ENCODE measurements at places on chromosomes 3 and 15.

DNA sequence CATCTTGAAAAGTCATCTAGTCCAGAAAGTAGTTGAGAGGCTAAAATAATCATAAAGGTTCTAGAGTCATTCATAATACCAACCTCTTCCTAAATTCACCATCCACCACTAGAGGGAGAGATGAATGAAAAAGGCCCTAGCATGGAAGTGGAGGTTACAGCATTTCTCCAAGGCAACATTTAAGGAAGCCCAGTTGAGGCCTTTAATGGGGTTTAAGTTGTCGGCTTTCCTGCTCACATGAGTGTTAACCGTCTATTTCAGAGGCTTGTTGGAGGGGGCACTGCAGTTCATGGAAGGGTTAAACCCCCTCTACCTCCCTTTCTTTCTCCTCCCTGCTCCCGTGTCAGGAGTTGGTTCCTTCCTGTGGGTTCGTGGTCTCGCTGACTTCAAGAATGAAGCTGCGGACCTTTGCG lies 3.8 kb upstream of the SLCO3A1 start:
- no peaks in the 10 kb centered on the region for H3K36me3 ChIP-seq
- peaks cover 7% of the 10 kb centered on the region for H3K4me1 ChIP-seq
- DNase-seq = no peak

DNA sequence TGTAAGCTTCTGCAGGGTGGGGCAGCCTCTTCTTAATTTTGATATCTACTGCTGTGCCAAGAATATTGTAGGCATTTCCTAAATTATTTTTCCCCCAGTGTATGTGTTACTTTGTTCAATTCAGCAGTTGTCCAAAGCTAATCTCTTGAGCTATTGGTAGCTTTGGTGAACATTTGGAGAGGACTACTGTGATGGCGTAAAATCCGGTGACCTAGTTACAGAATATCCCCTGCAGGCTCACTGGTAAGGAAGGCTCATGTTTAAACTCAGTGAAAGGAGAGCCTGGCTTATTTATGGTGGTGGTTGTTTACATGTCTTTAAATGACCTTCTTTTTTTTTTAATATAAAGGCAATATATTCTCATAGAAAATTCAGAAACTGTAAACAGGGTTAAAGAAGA lies 105.6 kb downstream of the LPP start:
- H3K4me3 ChIP-seq = no peak overlapping the region
- H3K27ac ChIP-seq = peak overlapping the region; percentile 37
- peaks cover 4% of the 10 kb centered on the region for H3K4me1 ChIP-seq
- H3K27me3 ChIP-seq = no peaks in the 10 kb centered on the region

- H3K36me3 ChIP-seq = no peaks in the 10 kb centered on the region
- DNase-seq = no peak
- no peaks in the 10 kb centered on the region for H3K4me1 ChIP-seq
- H3K27ac ChIP-seq = no peak overlapping the region
- no peaks in the 10 kb centered on the region for H3K27me3 ChIP-seq
These were observed 363.4 kb upstream of the ARHGEF26 start for GRCh38 chr3:153757839-153758238.

DNA sequence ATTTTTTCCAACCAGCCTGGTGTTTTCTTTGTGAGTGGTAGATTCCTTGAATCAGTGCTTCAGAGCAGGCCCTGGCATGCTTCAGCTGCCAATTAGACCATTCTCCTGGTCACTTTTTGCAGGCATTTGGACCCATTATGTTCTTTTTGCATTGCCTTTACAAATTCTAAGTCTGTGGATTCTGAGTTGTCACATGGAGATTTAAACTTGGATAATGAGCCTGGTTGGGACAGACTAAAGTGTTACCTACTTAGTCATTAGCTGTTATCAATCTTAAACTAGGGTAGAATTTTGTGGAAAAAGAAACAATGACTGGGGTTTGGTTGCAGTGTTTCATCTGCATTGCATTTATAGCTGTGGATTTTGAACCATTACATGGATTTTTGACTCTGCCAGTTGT lies 40.6 kb downstream of the ARHGEF26 start:
- H3K4me1 ChIP-seq = no peaks in the 10 kb centered on the region
- H3K27me3 ChIP-seq = no peaks in the 10 kb centered on the region
- no peak overlapping the region for H3K27ac ChIP-seq
- H3K36me3 ChIP-seq = no peaks in the 10 kb centered on the region
- no peak overlapping the region for H3K4me3 ChIP-seq
- no peak for DNase-seq

DNA sequence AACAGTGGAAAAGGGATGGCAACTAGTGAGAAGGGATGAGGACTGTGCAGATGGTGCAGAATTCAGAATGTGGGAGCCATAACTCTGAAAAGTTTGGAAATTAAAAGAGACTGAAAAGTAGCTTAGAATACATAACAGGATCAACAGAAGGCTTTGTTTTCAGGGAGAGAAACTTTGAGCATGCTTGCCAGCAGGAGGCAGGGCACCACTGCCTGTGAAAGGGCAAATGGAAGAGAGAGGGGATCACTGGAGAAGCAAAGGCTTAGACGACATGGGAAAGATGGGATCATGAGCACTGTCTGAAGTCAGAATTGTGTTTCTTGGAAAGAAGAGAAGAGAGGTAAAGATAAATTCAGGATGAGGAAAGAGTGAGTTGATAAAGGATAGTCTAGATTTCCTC lies 99.6 kb downstream of the ABI3BP start:
- H3K27ac ChIP-seq = no peak overlapping the region
- H3K27me3 ChIP-seq = no peaks in the 10 kb centered on the region
- no peak overlapping the region for H3K4me3 ChIP-seq
- DNase-seq = peak; percentile 43
- H3K36me3 ChIP-seq = peaks cover 3% of the 10 kb centered on the region

GRCh38 chr3:196667056-196667825 lies 27.7 kb downstream of the NRROS start:
- peaks cover 8% of the 10 kb centered on the region for H3K4me1 ChIP-seq
- H3K27me3 ChIP-seq = no peaks in the 10 kb centered on the region
- no peak for DNase-seq
- no peak overlapping the region for H3K27ac ChIP-seq
- H3K4me3 ChIP-seq = no peak overlapping the region
- H3K36me3 ChIP-seq = no peaks in the 10 kb centered on the region

DNA sequence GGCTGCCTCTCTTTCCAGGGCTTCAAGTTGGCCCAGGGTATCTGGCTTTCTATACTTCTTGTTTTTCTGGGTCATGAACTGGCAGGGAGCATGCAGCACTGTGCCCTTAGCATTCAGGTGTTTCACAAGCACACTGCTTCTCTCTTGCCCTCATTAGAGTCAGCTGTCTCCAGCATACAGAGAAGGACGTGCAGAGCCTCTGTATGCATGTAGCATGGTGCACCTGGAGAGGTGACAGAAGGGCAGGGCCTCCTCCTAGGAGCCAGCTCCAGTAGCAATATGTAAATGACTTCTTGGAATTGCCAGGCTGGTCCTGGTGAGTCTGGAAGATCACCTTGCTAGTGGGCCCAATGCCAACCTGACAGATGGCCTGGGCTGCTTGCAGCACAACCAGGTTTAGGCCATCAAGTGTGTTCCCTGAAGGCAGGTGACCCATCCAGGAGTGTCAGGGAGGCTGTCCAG lies 44.8 kb upstream of the ATP2C1 start:
- peak overlapping the region; percentile 5 for H3K27ac ChIP-seq
- no peaks in the 10 kb centered on the region for H3K36me3 ChIP-seq

DNA sequence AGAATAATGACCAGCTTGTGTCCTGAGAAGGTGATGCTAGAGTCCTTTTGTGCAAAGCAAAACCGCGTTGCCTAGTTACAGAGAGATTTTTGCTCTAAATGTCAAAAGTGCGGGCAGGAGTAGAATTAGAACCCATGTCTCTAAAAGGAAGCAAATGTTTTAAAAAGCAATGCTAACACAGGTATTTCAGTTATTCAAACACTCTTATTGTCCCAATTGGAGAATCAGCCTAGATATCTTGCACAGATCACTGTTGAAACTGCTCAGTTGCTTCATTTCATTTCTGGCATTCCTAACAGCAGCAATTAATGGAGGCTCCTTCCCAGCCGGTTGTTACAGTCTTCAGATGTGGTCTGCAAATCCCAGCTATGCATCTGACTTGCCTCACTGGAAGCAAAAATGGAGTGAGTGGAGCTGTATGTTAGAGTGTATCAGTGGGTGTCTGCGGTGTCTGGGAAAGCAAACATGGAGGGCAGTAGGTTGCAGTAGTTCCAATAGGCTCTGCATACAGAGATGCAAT lies 55.6 kb upstream of the SEMA6D start:
- H3K4me3 ChIP-seq = no peak overlapping the region
- peaks cover 9% of the 10 kb centered on the region for H3K4me1 ChIP-seq
- no peaks in the 10 kb centered on the region for H3K27me3 ChIP-seq
- no peaks in the 10 kb centered on the region for H3K36me3 ChIP-seq

- H3K27ac ChIP-seq = peak overlapping the region; percentile 16
- H3K36me3 ChIP-seq = no peaks in the 10 kb centered on the region
- peak overlapping the region; percentile 66 for H3K4me3 ChIP-seq
- peaks cover 15% of the 10 kb centered on the region for H3K4me1 ChIP-seq
- H3K27me3 ChIP-seq = no peaks in the 10 kb centered on the region
These were observed 907 bp downstream of the PLXNA1 start for GRCh38 chr3:126983653-126984390.

DNA sequence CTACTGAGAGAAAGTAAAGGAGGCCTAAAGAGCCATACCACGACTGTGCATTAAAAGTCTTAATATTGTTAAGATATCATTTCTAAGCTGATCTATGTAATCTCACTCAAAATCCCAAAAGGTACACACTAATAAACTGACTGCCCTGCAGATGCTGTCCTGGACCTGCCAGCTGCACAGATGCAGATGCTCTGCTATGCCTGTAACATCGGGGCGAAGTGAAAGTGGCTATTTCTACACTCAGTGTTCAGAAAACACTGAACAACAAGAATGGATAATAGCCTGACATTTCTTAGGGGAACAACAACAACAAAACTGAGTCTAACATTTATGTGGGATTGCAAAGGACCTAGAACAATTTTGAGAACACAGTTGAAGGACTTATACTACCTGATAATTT lies 31.9 kb downstream of the RAD18 start:
- no peak for DNase-seq
- H3K4me3 ChIP-seq = no peak overlapping the region

- H3K27ac ChIP-seq = peak overlapping the region; percentile 82
- no peaks in the 10 kb centered on the region for H3K36me3 ChIP-seq
- no peak overlapping the region for H3K4me3 ChIP-seq
- peak; percentile 35 for DNase-seq
- H3K27me3 ChIP-seq = no peaks in the 10 kb centered on the region
- peaks cover 8% of the 10 kb centered on the region for H3K4me1 ChIP-seq
These were observed 16.9 kb upstream of the SEMA4B start for GRCh38 chr15:90184119-90184785.

- no peak overlapping the region for H3K27ac ChIP-seq
- no peak overlapping the region for H3K4me3 ChIP-seq
- DNase-seq = no peak
- H3K36me3 ChIP-seq = no peaks in the 10 kb centered on the region
- no peaks in the 10 kb centered on the region for H3K4me1 ChIP-seq
- no peaks in the 10 kb centered on the region for H3K27me3 ChIP-seq
These were observed 74.0 kb downstream of the MCF2L2 start for GRCh38 chr3:183354325-183354831.

GRCh38 chr15:64732156-64732860 lies 43.1 kb downstream of the RBPMS2 start:
- H3K36me3 ChIP-seq = no peaks in the 10 kb centered on the region
- no peak overlapping the region for H3K4me3 ChIP-seq
- H3K27ac ChIP-seq = no peak overlapping the region
- DNase-seq = no peak

GRCh38 chr15:31499236-31499952 lies 172.8 kb downstream of the KLF13 start:
- H3K27me3 ChIP-seq = no peaks in the 10 kb centered on the region
- no peaks in the 10 kb centered on the region for H3K4me1 ChIP-seq
- H3K4me3 ChIP-seq = no peak overlapping the region
- H3K27ac ChIP-seq = no peak overlapping the region
- H3K36me3 ChIP-seq = no peaks in the 10 kb centered on the region

GRCh38 chr15:83014205-83014653 lies 2.8 kb upstream of the C15orf40 start:
- no peak overlapping the region for H3K4me3 ChIP-seq
- no peaks in the 10 kb centered on the region for H3K27me3 ChIP-seq
- no peak for DNase-seq
- H3K27ac ChIP-seq = no peak overlapping the region
- H3K36me3 ChIP-seq = peaks cover 5% of the 10 kb centered on the region

DNA sequence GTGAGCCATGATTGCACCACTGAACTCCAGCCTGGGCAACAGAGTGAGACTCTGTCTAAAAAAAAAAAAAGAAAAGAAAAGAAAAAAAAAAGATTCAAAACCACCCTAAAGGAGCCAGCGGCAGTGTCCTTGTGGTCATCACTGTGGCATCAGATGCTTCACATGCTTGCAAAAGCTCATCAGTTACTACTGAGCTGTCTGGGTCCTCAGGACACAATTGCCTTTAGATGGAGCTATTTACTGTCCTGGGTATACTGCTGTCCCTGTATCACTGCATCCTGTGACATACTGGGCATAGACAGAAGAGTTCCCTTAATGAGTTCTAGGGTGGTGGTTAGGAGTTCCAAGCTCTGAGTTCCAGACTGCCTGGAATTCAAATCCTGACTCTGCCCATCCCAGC lies 85.8 kb downstream of the LINGO1 start:
- no peaks in the 10 kb centered on the region for H3K36me3 ChIP-seq
- H3K4me3 ChIP-seq = no peak overlapping the region
- peaks cover 14% of the 10 kb centered on the region for H3K4me1 ChIP-seq
- H3K27ac ChIP-seq = no peak overlapping the region

DNA sequence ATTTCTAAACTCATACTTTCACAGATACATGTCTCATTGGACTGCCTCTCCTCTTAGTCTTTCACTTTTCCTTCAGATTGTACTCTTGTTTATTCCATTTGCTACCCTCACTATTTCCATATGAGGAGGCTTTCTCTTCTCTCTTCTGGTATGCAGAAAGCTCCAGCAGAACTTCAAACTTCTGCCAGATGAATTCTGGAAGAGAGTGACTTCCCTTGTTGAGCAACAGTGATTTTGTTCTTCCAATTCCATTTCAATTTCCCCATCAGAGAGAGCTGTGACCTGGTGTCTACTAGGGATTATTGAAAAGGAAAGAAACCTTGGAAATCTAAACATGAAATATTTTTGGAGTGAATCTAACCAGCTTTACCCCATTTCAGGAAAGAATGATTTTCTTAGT lies 523.2 kb upstream of the ZNF717 start:
- DNase-seq = peak; percentile 57
- H3K36me3 ChIP-seq = no peaks in the 10 kb centered on the region
- no peak overlapping the region for H3K4me3 ChIP-seq
- peaks cover 25% of the 10 kb centered on the region for H3K4me1 ChIP-seq
- H3K27me3 ChIP-seq = no peaks in the 10 kb centered on the region

GRCh38 chr3:19931767-19932188 lies 2.2 kb downstream of the EFHB start:
- no peaks in the 10 kb centered on the region for H3K4me1 ChIP-seq
- H3K27ac ChIP-seq = no peak overlapping the region
- no peak overlapping the region for H3K4me3 ChIP-seq
- H3K36me3 ChIP-seq = no peaks in the 10 kb centered on the region
- no peaks in the 10 kb centered on the region for H3K27me3 ChIP-seq
- no peak for DNase-seq

DNA sequence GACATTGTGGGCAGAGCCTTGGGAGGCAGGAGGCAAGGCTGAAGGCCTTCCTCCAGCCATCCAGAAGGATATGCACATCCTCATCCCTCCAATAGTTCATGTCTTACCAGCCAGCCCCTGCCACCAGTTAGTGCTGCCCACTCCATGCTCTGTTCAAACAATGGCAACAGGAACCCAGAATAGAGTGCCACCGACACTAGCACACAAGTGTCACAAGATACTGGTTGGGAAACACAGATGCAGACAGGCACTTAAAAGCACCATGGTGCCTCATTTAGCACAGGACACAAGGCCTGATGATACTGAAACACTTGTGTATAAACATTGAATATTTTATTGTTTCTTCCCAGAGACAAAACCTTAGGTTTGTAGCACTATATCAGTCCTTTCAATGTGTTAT lies 56.5 kb upstream of the MYO5C start:
- no peaks in the 10 kb centered on the region for H3K4me1 ChIP-seq
- H3K4me3 ChIP-seq = no peak overlapping the region
- no peak overlapping the region for H3K27ac ChIP-seq
- H3K36me3 ChIP-seq = peaks cover 4% of the 10 kb centered on the region

Measured in lung (tissue), 17 donors.